ENCODE measurements at places on chromosomes 11 and 22.
A peak's percentile ranks its signal among the peaks of the same experiment; 100 is the strongest.

DNA sequence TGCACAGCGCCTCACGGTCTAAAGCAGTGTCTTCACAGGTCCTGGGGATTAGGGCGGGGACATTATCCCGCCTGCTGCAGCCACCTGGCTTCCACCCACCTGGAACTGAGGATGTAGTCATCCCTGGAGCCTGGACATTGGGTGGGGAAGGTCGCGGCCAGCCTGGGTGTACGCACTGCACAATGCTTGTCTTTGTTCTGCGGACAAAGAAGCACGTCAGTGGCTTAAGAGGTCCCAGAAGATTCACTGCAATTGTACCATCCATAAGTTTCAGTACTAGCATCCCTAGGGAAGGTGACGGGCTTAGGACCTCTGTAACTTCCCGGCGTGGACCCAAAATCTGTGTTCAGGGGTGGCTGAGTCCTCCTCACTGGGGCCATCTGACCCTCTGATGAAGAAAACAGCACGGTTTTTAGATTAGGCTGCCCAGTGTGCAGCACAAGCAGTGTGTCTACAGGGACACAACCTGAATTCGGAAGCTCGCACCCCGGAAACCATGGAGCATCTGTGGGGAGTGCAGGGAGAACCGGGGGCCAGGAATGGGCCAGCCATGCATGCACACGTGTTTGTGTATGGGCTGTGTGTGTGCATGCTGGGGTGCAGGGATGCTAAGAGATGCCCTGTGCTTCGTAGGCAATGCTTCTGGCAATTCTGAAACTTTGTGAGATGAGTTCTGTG lies 342.6 kb upstream of the B3GAT1 start:
- no peak for DNase-seq

GRCh38 chr11:105274631-105275030 lies 135.1 kb upstream of the CARD18 start:
- no peak for DNase-seq

DNA sequence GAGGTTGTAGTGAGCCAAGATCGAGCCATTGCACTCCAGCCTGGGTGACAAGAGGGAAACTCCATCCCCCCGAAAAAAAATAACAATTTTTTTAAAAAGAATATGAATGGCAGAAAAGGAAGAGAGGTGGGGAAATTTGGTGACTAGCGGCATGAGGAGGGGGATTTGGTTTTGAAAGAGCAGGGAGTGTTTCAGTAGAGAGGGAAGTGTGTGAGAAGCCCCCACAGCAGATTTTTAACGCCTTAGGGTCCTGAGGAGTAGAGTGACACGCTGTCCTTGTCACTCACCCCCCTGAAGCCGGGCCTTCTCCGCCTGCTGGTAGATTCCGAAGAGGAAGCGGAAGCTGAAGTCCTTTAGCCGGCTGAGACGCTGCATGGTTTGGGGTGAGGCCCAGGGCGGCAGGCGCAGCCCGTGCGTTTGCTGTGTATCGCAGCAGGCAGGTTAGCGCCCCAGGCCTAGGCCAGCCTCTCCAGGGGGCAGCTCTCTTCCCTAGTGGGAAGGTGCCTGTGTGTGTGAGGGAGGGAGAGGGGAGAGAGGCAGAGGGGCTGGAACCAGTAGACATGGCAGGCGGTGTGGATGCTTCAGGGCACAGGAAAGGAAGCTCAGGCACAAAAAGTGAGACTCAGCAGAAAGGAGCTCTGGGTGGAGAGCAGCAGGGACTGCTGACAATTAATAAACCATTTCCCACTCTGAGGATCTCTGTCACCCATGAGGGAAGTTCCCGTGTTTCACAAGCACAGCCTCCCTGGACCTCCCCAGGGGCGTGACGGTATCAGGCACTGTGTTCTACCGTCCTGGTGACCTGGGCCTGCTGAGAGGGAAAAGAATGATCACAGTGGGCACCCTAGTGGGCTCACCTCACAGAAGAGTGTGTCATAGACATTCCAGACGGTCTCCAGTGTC lies 3.9 kb downstream of the ACP2 start:
- no peak for DNase-seq

- peak; percentile 43 for DNase-seq
These were observed 30.7 kb downstream of the SLC22A25 start for GRCh38 chr11:63212742-63213141.

DNA sequence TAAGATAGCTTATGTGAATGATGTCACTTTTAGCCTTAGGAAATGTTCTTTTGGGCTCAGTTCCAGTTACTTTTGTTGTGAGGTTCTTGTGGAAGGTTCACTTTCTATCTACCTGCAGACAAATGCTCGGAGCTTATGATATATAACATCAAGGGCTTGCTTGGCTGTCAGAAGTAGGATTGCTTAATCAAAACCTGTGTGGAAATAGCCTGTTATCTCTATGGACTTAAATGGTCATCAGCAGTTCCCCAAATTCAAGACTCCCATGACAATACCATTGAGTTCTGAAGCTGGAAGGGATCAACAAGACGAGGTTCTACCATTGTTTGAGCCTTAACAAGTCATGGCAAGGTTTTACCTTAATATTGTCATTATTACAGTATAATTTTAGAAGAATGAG lies 43.8 kb downstream of the FLI1 start:
- no peak for DNase-seq

GRCh38 chr11:69498614-69499175 lies 17.2 kb downstream of the LINC01488 start:
- DNase-seq = no peak

- no peak for DNase-seq
These were observed 112.0 kb downstream of the PKNOX2 start for GRCh38 chr11:125276619-125276976.

- DNase-seq = no peak
These were observed 498.7 kb downstream of the METTL15 start for GRCh38 chr11:28606930-28607329.

- DNase-seq = peak; percentile 93
These were observed 25.0 kb upstream of the GAL start for GRCh38 chr11:68659158-68659921.

DNA sequence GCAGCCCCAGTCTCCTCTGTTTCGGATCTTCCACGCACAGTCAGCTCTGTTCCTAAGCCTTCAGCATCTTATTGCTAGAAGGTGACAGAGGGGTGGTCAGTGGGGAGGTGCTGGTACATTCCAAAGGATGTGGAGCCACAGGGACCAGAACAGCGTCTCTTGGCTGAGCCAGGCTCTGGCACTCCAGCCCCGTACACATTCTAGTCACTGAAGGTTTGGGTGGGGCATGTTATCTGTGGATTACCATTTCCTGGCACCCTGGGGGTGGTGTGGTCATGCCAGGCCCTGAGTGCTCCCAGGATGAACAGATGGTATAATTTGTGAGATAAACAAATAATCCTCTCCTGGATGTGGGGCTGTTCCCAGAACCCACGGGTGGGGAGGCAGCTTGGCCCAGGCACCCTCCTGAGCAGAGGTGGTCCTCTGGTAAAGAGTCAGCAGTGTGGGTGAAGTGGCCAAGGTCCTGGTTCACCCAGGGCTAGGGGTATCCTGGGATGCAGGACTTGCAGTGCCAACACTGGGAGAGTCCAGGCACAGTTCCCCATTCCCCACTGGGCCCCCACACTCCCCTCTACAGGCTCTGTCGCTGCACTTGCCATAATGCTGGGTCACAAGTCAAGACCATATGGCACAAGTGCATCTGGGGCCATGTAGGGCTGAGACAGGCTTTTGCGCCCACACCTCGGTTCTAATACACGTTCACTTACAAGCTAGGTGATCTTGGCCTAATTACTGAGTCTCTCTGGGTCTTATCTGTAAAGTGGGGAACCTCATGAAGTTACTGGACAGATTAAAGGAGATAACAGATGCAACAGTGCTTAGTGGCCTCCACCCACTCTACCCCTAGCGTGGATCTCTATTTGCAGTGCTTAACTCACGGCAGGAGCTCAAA lies 33.0 kb downstream of the DKK3 start:
- DNase-seq = no peak

- DNase-seq = no peak
These were observed 24.4 kb upstream of the FXYD6 start for GRCh38 chr11:117900720-117901440.

DNA sequence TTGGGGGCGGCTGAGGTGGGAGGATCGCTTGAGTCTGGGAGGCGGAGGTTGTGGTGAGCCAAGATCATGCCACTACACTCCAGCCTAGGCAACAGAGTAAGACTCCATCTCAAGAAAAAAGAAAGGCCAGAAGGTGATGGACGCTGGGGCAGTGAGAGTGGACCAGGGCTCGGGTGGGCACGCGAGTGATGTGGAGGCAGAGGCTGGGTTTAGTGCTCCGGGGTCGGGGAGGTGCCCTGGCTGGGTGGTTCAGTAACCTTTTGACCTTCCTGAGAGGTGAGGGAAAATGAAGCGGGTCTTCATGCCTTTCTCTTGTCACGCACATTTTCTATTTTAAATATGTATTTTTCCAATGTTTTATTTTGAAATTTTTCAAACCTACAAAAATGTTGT lies 45.1 kb downstream of the ST14 start:
- DNase-seq = no peak

- peak; percentile 92 for DNase-seq
These were observed 11.1 kb upstream of the TAB1 start for GRCh38 chr22:39388261-39389011.

GRCh38 chr22:30894371-30894740 lies 74.2 kb downstream of the MORC2 start:
- no peak for DNase-seq

DNA sequence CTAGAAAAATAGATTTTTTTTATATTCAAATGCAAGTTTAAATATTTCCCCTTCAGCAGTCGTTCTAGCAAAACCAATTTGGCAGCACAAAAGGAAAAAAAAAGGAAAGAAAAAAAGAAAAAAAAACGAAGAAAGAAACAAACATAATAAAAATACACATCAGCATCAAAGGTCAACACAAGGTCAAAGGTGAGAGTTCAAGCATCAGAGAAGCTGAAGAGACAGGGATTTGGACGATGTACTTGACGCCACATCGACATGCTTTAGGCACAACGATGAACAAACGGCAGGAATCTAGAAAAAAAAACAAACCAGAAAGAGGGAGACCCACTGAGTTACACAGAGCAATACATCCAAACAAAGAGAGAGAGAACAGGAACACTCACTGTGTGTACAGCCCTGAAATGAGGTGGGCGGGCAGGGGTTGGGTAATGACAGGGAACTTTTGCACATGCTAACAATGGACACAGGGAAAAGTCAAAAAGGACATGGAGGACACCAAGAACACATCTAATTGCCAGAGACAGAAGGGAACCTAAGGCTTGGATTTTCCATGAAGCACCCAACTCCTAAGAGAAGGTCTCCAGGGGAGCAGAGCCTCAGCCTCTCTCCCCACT lies 19.8 kb upstream of the RAPSN start:
- DNase-seq = no peak

DNA sequence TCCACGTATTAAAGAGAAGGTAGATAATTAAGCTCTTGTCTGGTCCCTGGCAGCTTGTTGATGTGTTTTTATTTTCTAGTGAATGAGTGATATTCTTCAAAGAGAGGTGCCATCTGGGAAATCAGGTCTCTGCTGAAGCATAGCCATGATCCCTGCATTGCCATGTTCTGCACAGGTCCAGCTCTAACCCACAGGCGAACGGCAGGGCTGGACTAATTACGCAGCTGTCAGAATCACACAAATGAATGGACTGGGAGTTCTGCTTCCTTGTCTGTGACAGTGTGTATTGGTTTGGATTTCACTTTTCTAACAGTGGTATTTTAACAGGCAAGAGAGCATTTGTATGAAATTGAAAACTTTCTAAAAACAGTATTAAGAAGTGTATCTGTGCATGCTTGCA lies 235.6 kb downstream of the FAT3 start:
- no peak for DNase-seq

DNA sequence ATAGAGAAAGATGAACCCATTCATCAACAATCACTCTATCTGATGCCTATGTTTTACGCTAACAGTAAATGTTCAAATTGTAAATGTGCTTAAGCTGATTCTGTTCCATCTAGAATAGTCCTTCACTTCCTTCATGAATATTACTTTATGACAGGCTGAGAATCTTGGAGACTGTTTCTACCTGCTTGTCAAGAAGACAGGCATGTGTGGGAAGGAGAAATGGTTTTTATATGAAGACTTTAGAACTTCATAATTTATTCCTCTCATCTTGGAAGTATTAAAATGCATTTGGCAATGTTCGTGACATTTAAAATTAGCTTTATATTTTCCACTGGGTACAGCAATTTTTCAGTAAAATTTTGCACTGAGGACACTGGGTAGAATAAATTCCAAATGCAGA lies 41.0 kb downstream of the ELMOD1 start:
- DNase-seq = no peak

DNA sequence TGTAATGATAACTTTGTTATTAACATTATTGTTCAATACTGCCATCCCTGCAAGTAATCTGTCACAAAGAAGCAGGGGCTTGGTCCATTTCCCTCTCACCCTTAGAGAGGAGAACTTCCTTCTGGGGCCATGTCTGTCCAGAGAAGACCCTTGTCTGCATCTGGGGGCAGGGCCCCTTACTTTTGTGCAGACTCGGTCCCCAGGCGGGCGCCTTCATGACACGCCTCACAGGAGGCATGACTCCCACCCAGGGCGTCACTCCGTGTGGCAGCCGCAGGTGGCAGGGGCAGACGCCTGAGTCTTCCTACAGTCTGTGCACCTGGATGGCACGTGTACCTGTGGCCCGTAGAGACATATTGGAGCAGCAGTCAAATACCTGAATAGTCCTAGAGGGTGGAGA lies 21.8 kb upstream of the B3GAT1 start:
- no peak for DNase-seq

- no peak for DNase-seq
These were observed 63.8 kb downstream of the RBX1 start for GRCh38 chr22:41015003-41015402.

DNA sequence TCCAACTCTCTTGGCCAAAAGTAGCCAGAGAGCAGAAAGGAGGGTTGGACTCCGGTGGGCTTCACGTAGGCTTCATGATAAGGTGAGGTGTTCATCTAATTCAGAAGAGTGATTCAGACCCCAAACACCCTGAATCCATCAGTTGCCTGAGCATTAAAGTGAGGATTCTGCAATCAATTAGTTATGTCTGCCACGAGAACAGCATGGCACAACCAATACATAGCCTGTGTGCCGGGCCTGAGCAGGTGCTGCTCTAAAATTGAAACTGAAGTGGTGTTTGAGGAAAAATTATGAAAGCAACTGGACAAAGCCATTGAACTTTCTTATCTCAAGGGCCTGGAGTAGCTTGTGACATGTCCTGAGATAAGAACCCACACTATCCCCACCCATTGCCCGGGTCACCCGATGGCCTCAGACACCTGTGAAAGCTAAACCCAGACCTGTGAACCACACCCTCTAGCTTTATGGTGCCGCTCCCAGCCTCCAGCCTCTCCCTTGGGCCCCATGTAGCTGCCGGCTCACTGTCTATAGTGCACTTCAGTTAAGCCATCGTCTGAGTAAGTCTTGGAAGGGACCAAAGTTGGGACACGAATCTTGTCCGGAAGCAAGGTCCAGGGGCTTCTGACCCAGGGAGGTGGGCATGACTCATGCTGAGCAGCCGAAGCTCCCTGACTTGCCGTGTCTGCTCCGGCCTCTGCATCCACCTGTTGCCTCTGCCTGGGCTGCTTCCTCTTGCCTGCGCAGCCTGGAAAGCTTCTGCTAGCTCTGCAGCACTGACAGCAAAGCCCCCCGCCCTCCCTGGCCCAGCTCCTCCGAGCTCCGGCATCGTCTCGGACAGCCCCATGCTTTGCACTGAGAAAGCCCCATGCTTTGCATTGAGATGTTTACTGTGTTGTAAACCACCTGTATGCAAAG lies 5.7 kb upstream of the MYEOV start:
- DNase-seq = peak; percentile 47

GRCh38 chr11:125275905-125276618 lies 111.5 kb downstream of the PKNOX2 start:
- no peak for DNase-seq

- DNase-seq = peak; percentile 74
These were observed 3.8 kb upstream of the ADORA2A start for GRCh38 chr22:24423519-24424000.

GRCh38 chr22:46754110-46754799 lies 8.2 kb upstream of the TBC1D22A start:
- peak; percentile 74 for DNase-seq

GRCh38 chr11:65225279-65226102 lies 36.3 kb upstream of the POLA2 start:
- DNase-seq = peak; percentile 71

All from RPMI8226 (cell line).